Stimulated activated CD4-positive, alpha-beta T cell treated with anti-CD3 and anti-CD28 coated beads, Interleukin-1b, Interleukin-23, amount 100 ng/mL, for 1 hour (primary cell): ENCODE measurements at places on chromosomes 11 and 22.
A peak's percentile ranks its signal among the peaks of the same experiment; 100 is the strongest.

- no peak for DNase-seq
Observed at GRCh38 chr11:3000032-3000961, 8.2 kb upstream of the NAP1L4 start.

GRCh38 chr11:123086305-123086704 lies 24.4 kb upstream of the HSPA8 start:
- DNase-seq = no peak

GRCh38 chr22:43515411-43515810 lies 103.6 kb downstream of the MPPED1 start:
- DNase-seq = no peak

GRCh38 chr22:36053242-36054147 lies 24.9 kb upstream of the RBFOX2 start:
- DNase-seq = no peak

DNA sequence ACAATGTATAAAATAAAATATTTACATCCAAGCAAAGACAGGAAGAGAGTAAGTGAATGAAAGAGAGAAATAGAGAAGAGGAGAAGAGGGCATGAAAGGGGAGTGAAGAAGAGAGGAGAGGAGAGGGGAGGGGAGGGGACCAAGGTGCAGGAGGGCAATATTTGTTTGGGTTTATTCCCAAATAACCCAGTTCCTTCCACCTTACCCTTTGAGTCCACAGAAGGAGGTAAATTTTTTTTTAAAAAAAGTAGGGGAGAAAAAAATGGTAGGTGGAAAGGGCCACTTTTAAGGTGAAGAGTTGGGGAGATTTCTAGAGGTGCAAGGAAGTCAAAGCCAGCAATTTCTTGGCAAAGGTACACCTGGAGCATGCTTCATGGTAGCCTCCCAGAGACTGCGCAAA lies 2.1 kb upstream of the OR5AN1 start:
- no peak for DNase-seq

DNA sequence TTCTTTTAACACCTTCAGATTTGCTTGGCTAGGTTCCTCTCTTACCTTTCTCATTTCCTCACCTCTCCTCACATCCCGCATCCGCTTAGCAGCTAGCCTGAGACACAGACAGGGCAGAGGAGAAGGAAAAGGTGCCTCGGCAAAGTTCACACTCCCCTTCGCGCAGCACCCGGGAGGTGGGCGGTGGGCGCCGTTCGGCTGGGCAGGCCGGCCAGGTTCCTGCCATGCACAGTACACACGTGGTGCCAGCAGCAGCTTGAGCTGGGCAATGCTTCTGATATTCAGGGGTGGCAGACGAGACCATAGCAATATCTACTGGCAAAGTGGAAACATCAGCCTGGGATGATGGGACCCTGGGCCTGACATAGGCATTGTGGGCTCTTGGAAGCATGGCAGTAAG lies 3.3 kb downstream of the NTM start:
- DNase-seq = no peak

DNA sequence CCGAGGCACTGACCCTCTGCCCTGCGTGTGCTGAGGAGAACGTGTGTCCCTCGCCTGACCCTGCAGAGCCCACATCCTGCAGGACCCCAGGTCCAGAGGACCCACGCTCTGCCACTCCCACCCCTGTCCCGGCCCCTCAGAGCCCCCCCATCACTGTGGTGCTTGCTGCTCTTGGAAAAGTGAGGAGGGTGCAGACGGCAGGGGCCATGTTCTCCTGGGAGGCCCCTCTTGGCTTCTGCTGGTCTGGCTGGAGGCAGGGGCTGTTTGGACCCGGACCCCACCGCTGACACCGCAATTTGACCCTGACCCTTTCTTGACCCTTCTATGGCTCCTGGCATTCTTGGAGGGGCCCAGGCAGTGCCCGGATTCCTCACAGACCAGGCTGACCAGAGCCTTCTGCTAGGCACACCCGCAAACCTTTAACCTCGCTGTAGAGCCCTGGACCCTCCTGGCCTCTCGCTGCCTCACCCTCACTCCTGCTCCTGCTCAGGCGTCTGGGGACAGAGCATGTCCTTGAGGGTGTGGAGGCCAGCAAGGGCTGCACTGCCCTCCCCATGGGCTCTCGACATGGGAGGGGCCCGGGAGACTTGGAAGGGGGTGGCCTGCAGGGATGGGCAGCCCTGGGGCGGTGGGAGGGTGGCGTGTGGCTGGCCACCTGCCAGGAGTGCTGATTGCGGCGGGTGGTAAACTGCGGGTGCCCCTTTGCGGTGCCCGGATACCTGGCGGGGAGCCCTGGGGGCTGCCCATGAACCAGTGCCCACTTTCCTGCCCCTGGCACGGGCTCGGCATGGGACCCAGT lies 37.0 kb upstream of the MUC5AC start:
- DNase-seq = no peak

- no peak for DNase-seq
Observed at GRCh38 chr22:48742191-48742555, 1085.5 kb downstream of the BRD1 start.

GRCh38 chr22:29912605-29913398 lies 29.8 kb downstream of the MTMR3 start:
- no peak for DNase-seq

GRCh38 chr22:49845241-49845640 lies 8.4 kb upstream of the ZBED4 start:
- DNase-seq = no peak

DNA sequence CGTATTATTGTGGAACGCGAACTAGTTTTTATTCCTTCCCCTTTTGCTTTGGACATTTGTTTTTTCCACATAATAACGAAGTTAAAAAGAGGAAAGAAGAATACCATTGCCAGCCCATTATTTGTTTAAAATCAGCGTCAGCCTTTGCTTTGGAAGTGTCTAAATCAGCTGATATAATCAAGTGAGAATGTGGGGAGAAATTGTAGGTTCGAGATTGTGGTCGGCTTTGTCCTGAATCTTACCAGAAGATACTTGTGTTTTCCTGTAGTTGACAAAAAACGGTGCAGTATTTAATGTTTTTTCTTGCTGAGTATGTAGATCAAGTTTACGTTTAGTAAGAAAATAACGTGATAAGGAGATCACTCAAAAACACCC lies 935 bp downstream of the ZNF143 start:
- no peak for DNase-seq

- DNase-seq = no peak
Observed at GRCh38 chr22:19233189-19233661, 54.7 kb upstream of the SLC25A1 start.

DNA sequence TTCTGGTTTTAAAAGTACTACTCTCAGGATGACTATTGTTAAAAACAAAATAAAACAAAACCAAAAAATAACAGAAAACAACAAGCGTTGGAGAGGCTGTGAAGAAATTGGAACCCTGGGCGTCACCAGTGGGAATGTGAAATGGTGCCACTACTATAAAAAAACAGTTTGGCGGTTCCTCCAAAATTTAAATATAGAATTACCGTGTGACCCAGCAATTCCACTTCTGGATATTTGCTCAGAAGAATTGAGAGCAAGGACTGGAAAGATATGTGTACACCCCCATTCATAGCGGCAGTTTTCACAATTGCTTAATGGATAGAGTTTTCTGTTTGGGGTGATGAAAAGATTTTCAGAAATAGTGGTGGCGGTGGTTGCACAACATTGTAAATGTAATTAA lies 8.6 kb downstream of the APOA4 start:
- no peak for DNase-seq

- no peak for DNase-seq
Observed at GRCh38 chr11:96014217-96014616, 90.3 kb upstream of the MTMR2 start.

GRCh38 chr11:115257678-115258077 lies 246.5 kb downstream of the CADM1 start:
- no peak for DNase-seq

- DNase-seq = peak; percentile 90
Observed at GRCh38 chr11:33700502-33701271, at the start of gene C11orf91. Gene C11orf91, minus strand, starts transcription at chr11:33700826. Its CDS starts 86 bp downstream, at chr11:33700740.

DNA sequence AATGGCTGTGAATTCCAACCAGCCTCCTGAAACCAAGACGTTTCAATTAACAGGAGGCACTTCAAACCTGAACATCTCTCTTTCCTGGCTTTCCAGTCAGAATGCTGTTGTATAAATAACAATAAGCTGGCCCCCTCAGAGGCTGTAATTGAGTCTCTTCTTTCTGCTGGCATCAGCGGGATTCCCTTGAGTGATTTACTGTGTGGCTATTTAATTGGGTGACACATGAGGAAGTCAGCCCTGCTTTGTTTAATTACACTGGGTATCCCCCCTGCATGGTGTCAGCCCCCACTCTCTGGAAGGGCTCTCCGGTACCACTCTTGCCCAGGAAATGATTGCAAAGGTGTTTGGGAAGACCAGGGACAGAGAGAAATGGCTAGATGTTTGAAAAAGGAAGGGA lies 101.6 kb downstream of the NTM start:
- no peak for DNase-seq

GRCh38 chr11:45252134-45252856 lies 33.8 kb downstream of the SYT13 start:
- DNase-seq = no peak

DNA sequence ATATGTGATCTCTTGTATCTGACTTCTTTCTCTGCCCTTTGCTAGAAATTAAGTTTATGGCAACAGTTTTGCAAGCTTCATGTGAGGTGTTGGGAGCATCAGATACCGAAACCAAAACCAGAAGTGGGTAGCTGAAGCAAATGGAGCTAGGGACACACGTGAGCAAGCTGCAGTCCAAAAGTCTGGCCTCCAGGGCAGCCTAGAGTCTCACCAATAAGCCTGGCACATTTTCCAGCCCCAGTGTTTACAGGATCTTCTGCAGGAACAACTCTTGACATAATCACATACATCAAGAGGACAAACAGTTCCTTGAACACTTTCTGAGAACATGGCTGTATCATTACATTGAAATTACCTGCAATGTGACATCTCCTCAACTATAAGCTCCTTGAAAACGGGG lies 114.1 kb downstream of the LARGE1 start:
- no peak for DNase-seq

- no peak for DNase-seq
Observed at GRCh38 chr11:75371949-75372876, 20.8 kb upstream of the ARRB1 start.

DNA sequence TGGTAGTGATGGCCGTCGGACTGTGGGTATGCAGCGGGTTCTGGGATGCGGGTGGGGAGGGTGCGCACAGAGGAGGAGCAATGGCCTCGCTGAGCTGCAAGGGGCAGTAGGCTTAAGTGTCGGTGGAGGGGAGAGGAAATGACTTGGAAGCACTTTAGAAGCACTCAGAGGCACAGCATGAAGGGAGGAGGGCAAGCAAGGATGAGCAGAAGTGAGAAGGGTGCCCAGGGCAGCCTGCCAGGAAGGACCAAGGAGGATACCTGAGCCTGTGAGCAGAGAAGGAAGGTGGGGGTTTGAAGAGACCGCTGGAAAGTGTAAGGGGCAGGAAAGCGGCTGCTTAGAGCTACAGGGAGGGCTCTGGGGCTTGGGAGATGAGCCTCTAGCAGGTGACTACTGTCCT lies 330 bp downstream of the SLC5A1 start:
- DNase-seq = no peak

DNA sequence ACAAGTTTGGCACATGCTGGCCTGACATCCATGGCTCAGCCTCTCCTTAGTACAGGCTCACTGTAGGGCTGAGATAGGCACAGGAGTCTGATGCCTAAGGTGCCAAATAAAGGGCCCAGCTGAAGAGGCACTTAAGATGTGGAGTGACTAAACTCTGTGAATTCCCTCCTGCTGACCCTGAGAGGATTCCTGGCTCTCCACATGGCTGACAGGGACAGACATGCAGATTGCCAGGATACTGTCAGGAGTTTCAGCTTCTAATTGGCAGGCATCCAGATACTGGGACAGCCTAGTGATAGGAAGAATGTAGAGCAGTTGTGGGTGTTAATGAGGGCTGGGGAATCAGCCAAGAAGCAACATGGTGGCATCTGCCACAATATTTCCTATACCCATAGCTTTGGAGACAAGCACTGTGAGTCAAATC lies 558.7 kb downstream of the INSC start:
- no peak for DNase-seq

DNA sequence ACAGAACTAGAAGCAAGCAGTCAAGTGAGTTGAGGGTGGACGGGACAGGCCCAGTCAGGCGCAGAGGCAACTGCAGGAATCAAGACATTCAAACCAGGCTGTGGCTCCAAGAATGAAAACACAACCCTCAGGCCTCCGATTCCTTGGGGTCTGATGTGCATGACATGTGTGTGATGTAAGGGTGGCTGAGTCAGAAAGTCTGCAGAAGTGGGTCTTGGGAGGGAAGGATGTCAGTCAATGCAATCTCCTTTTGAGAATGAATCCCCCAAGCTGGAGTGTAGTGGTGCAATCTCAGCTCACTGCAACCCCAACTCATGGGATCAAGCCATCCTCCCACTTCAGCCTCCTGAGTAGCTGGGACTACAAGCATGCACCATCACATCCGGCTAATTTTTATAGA lies 15.9 kb upstream of the PDE2A start:
- DNase-seq = no peak

- DNase-seq = no peak
Observed at GRCh38 chr11:34444428-34444827, 5.7 kb downstream of the CAT start.

DNA sequence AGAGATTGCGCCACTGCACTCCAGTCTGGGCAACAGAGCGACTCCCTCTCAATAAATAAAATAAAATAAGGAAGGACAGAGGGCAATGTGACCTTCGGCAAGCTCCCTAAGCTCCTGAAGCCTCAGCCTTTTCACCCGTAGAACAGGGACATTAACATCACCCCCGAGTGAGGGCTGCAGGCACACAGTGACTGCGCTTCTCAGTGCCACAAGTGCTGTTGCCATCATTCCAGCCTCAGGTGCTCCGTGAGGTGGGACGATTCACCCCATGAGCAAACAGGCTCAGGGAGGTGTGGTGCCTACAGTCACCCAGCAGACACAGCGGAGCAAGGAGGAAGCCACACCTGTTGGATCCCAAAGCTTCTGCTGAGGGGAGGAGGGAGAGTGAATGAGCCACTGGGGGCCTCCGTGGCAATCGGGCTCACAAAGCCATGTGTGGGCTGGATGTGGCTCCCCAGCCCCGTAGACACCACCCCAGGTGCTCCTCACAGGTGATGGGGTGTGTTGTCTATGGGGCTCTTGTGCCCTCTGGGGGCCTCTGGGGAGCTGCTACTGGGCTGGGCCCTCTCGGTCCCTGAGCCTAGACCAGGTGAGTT lies 9.1 kb upstream of the TCF20 start:
- no peak for DNase-seq

DNA sequence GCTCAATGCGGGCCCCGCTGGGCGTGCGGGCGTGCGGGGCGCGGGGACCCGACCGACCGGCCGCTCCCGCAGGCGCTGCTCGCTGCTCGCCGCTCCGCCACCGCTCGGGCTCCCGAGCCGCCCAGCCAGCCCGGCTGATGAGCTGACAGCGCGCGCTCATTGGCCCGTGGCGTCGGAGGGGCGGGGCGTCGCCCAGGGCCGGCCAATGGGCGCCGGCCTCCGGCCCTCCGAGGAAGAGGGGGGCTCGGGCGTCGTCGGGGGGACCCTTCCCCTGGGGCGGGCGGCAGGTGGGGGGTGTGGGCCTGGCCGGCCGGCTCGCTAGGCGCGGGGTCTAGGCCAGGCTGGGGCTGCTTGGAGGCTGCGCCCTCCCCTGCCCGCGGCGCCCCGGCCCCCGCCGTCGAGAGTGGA lies at the start of gene SCUBE1:
SCUBE1 (minus strand) TSS at position 111 of the 408 bp plus-strand sequence. CDS start 111 bp downstream, outside the sequence.
- DNase-seq = peak; percentile 7

GRCh38 chr11:37612146-37612545 lies 1014.1 kb upstream of the RAG2 start:
- DNase-seq = no peak

GRCh38 chr11:115347106-115347505 lies 157.1 kb downstream of the CADM1 start:
- DNase-seq = no peak

GRCh38 chr22:25025491-25026400 lies 73.2 kb downstream of the KIAA1671 start:
- no peak for DNase-seq
